Activated CD8-positive, alpha-beta T cell treated with anti-CD3 and anti-CD28 coated beads for 36 hours (primary cell): ENCODE measurements at places on chromosomes 7 and 10. TPM values are rescaled to one million over a fixed set of nuclear protein-coding genes. Genes with fewer than 3 reads are reported as not detected.

- DNase-seq: no peak
These were observed 15.7 kb downstream of the ZFAND2A start for GRCh38 chr7:1144269-1144771.

DNA sequence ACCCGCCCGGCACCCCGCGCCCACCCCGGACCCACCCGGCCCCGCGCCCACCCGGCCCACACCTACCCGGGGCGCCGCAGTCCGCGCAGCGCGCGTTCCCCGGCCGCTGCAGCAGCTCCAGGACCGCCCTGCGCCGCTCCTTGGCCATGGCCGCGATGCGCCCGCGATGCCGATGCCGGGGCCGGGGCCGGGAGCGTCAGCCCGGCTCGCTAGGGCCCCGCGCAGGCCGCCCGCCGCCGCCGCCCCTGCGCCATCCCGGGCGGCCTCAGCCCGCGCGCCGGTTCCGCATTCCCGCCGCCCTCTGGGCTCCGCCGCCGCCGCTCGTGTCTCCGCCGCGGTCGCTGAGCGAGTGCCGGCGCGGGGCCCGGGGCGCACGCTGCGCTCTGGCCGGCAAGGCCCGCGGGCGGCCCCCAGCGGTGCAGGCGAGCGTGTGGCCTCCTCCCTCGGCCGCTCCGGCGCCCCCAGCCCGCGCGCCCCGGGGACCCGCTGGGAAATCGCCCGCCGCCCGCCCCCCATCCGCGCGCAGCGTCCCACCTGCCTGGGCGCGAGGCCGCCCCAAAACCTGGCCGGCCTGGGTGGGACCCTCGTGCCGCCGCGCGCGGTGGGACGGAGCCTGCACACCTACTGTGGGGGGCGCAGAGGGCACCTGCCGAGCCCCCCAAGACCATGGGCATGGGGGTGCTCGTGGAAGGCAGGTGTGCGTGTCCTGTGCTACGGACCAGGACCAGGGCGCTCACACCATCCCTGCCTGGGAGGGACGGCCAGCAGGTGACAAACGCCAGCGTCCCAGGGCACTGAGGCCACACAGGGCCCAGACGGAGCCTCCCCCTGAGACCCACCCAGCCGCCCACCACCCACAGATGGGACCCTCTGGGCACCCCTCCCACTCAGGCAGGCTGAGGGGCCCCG is at the start of gene ADAP1:
TSS of gene ADAP1 (minus strand) at position 351 of the 909 bp plus-strand sequence. CDS start at position 148, 203 bp downstream.
- DNase-seq: peak; percentile 65

DNA sequence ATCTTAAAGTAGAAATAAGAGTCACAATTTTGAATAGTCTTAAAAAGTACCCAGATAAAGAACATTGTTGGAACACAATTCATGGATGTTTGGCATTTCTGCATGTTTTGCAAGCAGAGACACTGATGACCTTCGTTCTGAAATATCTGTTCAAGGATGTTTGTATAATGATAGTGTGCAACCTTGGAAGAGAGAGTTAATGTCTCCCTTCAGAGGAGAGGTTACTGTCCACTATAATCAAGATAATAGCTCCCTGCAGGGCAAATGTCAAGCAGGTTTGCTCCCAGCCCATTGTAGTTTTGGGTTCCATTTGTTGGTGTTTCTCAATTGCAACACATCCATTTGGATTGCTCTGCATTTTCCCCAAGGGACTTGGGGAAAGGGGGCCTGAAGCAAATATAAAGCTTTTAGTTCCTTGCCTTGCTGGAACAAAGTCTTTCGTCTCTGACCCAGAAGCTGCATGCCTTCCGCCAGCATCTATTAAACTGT is 45.2 kb downstream of the COL1A2 start:
- no peak for DNase-seq

- DNase-seq: no peak
These were observed 50.0 kb upstream of the ANK3 start for GRCh38 chr10:60439641-60440040.

RBP3 gene
- not detected for total RNA-seq

- DNase-seq: no peak
These were observed 70.1 kb downstream of the MCU start for GRCh38 chr10:72762042-72762441.

- DNase-seq: no peak
These were observed 27.4 kb downstream of the RELN start for GRCh38 chr7:103962070-103962469.

NYAP1 gene
- 0.32 TPM for total RNA-seq

DRGX gene
- total RNA-seq: not detected

NPC1L1 gene
- 0.07 TPM for total RNA-seq

CLEC5A gene
- total RNA-seq: not detected

DNA sequence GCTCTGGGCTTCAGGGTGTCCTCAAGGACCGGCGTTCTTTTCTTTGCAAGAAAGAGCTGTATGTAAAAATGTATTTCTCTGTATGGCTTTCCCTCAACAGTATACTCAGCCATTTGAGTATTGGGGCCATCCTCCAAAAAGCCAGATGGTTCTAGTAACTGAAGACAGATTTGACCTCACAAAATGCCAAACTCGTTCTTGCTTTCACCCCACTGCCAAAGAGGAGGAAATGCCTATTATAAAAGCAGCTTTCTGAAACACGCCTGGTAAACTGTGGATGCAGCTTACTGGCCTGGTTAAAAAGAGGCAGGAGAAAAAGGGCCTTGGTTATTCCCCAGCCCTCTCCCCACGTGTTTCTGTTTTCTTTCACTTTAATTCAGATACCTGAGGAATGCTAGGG is 7.7 kb upstream of the HTR5A start:
- no peak for DNase-seq

- DNase-seq: no peak
These were observed 4.9 kb upstream of the HOXA10 start for GRCh38 chr7:27179030-27179429.

PNLIPRP1 gene
- total RNA-seq: not detected

GJC3 gene
- 0.41 TPM for total RNA-seq

- no peak for DNase-seq
These were observed 45.1 kb upstream of the ZPBP start for GRCh38 chr7:50138101-50138500.

GRCh38 chr10:126618466-126618865 is 52.0 kb downstream of the C10orf90 start:
- no peak for DNase-seq

DNA sequence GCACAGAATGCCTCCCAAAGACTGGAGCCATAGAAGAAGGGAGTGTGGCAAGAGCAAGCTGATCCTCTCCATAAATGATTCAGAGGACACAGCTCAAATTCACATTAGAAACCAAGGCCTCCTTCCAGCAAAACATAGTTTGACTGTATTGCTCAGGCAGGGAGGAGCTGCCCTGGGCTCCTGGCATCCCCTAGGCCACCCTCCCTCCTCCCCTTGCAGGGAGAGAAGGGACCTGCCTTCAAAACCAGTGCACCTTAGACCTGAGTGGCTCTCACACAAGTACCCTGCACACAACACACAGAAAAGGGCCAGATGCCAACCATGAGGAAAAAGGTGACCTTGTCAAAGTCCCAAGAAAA is 64.7 kb downstream of the CREB3L2 start:
- DNase-seq: no peak

DNA sequence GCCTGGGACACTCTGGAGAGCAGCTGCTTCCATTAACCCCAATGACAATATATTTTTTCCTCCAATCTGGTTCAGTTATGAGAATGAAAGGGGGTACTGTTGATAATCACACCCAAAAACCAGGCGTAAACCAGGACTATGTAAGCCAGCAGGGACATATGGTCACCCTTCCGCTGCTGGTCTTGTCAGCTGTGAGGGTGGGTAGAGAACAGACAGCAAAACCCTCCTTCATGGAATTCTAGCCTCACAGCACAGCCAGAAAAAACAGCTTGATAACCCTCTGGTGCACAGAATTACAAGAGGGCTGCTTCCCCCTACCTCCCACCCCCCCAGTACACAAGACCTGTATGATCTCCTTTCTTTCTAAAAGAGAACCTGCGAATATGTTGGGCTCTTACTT is 368.8 kb upstream of the ZMIZ1 start:
- DNase-seq: no peak

DNA sequence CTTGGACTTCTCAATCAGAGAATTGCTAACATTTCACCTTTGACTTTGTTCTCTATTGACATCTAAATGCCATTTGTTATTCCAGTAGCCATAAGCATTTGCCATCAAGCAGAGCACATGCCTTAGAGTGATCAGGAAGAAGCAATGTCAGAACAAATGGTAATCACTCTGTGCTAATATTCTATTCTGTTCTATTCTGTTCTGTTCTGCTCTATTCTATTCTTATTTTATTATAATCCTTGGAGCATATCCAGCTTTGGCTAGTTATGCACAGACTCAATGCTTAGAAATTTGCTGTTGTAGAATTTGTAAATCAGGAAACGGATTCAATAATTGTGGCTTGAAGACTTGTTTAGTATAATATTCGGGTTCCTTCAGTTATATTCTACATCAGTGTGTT is 175.4 kb downstream of the EXOC4 start:
- DNase-seq: no peak

LEP gene
- total RNA-seq: not detected

CYP26C1 gene
- not detected for total RNA-seq

ZNF746 gene
- total RNA-seq: 13.0 TPM

GRCh38 chr7:54788664-54789063 is 29.7 kb upstream of the SEC61G start:
- peak; percentile 58 for DNase-seq

DNA sequence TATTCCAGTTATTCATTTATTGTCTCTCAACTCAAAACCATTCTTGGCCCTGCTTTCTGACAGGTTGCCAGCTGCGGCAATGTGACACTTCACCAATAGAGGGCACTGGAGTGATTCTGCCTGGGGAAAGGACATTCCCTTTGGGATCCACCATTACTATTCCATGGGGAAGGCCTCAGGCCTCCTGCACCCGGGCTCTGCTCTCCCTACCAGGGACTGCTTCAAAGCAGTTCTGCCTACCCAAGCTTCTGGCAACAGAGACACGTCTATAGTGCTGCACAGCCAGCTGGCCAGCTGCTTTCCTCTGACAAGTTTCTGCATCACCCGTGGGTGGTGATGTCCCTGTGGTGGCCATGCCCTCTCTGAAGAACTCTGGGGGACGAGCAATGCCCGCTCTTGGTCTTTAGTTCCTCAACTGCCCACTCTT is 163.8 kb downstream of the ELMO1 start:
- DNase-seq: peak; percentile 36

DNA sequence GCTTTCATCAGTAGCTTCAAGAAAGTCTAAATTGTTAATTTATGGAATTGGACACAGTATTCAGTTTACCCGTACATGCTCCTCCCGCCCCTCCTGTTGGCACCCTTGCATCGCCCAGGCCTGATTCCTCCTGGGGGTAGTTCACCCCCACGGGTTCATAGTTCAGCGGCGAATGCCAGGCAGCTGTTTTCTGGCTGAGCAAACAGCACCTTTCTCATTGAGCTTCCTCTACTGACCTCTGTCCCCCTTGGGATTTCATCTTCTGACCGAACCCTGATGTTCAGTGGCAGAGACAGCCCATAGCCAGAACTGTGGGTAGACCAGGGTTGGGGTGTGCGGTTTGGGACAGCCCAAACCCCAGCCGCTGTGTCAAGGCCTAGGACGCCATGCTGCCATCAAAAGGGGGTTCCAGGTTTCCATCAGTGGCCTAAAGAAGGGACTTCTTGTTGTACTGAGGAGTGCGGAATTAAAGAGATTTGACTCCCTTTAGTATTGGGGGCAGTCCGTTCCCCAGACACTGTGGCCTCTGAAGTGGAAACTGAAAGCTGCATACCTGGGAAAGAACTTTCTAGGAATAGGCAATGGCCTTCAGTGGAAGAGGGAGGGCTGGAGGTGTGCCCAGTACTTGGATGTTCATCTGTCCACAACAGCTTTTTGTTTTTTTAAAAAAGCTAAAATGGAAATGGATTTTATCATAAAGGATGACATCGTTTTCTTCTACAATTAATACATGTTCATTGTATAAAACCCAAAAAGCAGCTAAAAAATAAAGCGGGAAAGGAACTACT is 19.0 kb downstream of the MDH2 start:
- no peak for DNase-seq

SRGN gene
- total RNA-seq: 279 TPM

DNA sequence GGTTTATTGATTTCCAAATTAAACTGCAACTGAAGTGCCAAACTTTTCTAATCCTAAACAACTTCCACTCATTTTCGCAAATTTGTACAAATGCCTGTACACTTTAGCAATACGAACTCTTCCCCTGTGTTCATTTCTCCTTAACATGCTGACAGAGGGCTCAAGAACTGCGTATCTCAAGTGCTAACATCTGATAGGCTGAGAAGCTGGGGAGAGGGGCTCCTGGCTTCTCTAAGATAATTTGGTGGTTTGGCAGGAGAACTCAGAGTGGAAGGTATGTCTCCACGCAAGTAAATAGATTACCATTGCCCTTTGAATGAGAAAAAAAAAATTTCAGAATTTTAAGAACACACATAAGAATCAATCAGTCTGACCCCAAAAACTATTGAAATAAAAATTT is 53.3 kb upstream of the ANLN start:
- no peak for DNase-seq

GRCh38 chr10:14822879-14823755 is 14.7 kb downstream of the CDNF start:
- DNase-seq: peak; percentile 69

ZNF775 gene
- 4.7 TPM for total RNA-seq

DNA sequence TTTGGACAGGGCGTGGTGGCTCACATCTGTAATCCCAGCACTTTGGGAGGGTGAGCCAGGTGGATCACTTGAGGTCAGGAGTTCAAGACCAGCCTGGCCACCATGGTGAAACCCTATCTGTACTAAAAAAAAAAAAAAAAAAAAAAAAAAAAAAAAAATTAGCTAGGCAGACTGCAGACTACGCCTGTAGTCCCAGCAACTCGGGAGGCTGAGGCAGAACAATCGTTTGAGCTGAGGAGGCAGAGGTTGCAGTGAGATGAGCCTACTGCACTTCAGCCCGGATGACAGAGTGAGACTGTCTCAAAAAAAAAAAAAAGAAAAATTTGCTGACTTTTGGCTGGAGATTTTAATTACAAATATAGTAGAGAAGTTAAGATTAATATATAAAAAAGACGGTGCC is 104.0 kb downstream of the HIPK2 start:
- no peak for DNase-seq

GRCh38 chr10:104928734-104929133 is 287.6 kb downstream of the SORCS3 start:
- DNase-seq: no peak

MAT1A gene
- not detected for total RNA-seq

DNA sequence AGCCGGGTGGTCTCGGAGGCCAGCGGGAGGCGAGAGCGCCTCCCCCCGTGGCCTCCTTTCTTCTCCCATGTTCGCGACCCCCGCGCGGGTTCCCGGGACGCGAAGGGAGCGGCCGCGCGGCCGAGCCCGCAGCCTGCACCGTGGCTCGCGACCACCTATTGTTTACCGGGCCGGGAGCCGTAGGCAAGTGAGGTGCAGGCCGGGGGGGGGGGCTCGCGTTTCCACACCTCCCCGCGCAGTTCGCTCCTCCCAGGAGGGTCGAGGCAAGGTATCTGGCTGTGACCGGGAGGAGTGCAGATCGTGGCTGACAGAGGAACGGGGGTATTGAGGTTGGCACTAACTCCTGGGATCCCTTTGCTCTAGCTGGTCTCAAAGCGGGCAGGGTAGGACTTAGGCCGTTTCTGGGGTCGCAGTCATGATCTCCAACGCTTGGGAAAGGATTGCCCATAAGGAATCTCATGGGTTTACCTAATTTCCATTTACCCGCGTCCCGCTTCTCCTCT is 734 bp downstream of the PTPN12 start:
- DNase-seq: peak; percentile 28

SRRM3 gene
- total RNA-seq: not detected

DHTKD1 gene
- total RNA-seq: 13.1 TPM
